ENCODE measurements at places on chromosomes 5 and 9. TPM values are rescaled to one million over a fixed set of nuclear protein-coding genes. Genes with fewer than 3 reads are reported as not detected.
A peak's percentile ranks its signal among the peaks of the same experiment; 100 is the strongest.

GRCh38 chr5:125181159-125181558 is 434.7 kb upstream of the ZNF608 start:
- DNase-seq: no peak
- H3K27me3 ChIP-seq: no peaks in the 10 kb centered on the region
- H3K4me1 ChIP-seq: no peaks in the 10 kb centered on the region
- no peak overlapping the region for H3K4me3 ChIP-seq
- no peak overlapping the region for H3K27ac ChIP-seq

The CTXN3 gene
- total RNA-seq: not detected

DNA sequence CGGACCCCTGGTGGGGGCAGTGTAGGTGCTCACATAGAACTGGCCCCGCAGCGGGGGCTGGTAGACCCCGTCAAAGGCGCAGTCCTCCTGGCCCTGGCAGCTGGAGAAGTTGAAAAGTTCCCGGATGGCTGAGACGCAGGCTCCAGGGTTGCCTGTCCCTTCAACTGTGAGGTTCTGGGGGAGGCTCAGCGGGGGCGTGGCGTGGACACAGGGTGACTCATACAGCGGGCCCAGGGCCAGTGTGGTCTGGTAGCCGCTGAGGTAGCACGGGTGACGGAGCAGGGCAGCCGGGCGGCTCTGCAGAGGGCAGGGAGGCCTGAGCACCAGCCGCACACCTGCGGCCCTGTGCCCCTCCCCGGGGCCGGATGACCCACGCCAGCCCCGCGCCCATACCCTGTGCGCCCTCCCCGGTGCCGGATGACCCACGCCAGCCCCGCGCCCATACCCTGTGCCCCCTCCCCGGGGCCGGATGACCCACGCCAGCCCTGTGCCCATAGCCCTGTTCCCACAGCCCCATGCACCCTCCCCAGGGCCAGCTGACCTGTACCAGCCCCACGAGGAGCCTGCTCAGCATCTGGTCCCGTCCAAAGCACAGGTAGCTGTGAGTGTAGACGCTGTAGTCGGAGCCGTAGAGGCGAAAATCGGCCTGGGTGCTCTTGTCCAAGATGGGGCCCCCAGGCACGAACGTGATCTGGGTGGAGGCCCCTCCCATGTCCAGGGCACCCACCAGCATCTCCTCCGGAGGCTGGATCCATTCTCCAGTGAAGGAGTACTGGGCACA is 5.0 kb downstream of the ENTPD8 start:
- no peaks in the 10 kb centered on the region for H3K27me3 ChIP-seq
- peaks cover 7% of the 10 kb centered on the region for H3K4me1 ChIP-seq
- DNase-seq: peak; percentile 72
- H3K27ac ChIP-seq: no peak overlapping the region
- H3K36me3 ChIP-seq: no peaks in the 10 kb centered on the region
- peak overlapping the region; percentile 5 for H3K4me3 ChIP-seq

DNA sequence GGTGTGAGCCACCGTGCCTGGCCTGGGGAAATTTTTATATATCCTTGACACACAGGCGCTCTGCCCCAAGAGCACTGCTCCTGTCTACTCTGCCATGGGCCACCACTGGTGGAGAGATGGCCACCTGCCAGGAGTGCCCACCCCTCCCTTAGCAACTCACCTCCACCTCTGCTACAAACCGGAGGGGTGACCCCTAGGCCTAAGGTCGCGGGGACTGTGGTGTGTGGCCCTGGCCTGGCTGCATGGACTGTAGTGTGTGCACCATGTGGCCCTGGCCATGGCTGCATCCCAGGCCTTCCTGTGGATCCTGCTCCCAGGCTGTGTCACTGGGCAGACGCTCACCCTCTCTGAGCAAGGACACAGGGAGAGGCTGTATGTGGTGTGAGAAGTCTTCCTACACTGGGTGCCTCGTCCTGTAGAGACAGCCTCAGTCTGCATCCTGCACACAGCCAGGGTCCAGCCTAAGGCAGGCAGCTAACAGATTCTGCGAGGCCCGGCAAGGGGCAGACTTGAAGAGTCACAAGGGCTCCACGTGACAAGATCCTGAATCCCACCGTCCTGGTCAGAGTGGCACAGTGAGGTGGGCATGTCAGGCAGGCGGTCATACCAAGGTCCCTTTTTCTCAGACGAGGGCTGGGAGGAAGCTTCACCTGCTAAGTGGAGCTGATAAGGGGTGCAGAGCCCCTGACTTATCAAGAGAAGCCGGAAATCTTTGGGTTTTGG is 10.3 kb downstream of the NINJ1 start:
- no peaks in the 10 kb centered on the region for H3K27me3 ChIP-seq
- H3K27ac ChIP-seq: no peak overlapping the region
- H3K4me1 ChIP-seq: peaks cover 19% of the 10 kb centered on the region
- no peak for DNase-seq
- no peaks in the 10 kb centered on the region for H3K36me3 ChIP-seq

DNA sequence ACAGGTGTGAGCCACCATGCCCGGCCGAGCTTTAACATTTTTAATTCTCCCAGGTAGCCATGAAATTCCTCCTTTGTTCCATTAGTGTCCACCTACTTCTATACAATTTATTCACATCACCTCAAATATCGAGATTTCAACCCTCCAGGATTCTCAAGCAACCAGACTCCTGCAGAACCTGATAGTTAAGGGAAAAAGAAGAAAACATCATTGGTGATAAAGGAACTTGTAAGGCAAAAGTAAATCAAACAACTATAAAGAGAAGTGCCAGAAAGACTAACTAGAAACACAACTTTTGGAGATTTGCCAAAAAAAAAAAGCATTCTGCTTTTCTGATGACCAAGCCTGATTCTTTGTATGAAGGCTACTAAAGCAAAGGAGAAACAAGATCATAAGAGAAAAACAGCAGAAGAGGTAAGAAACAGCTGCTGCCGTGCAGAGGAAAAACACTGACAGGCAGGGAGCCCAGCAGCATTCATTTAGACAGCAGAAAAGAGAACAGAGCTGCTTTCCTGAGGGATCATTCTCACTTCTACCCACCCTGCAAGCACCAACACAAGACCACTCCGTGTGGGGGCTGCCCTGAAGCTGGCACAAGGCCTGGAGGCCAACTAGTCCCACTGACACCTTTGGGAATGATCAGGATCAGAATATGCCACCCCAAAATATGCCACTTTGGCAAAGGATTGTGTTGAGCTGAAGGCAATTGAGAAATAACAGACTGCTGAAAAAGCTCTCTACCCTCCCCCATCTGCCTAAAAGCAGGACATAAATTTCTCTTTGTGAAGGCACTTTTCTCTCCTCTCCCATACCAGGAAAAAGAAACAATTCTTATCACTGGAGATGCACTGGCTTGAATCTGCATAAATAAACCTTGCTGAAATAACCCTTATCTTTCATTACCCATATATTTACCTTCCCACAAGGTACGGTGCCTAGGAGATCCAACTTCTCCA is 75.1 kb downstream of the ALDH7A1 start:
- no peak overlapping the region for H3K4me3 ChIP-seq
- H3K36me3 ChIP-seq: no peaks in the 10 kb centered on the region
- peaks cover 5% of the 10 kb centered on the region for H3K4me1 ChIP-seq
- H3K27ac ChIP-seq: no peak overlapping the region

DNA sequence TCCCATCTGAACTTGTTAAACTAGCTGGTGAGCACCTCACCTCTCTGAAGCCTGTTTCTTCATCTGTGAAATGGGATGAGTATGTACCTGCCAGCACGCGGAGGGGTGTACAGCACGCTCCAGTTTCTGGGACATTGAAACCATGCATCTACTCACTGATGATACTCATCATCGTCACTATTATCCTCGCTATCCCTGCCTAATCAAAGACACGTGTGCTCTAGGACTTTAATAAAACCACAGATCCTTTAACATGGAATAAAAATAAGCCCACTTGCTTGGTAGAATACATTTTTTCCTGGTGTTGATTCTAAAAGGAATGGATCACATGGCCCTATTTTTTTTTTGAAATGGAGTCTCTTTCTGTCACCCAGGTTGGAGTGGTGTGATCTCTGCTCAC is 37.3 kb upstream of the POMT1 start:
- H3K4me3 ChIP-seq: no peak overlapping the region
- no peak overlapping the region for H3K27ac ChIP-seq
- no peaks in the 10 kb centered on the region for H3K4me1 ChIP-seq
- peaks cover 58% of the 10 kb centered on the region for H3K36me3 ChIP-seq
- no peak for DNase-seq

The C5orf52 gene
- not detected for total RNA-seq

- no peak overlapping the region for H3K4me3 ChIP-seq
- H3K27me3 ChIP-seq: no peaks in the 10 kb centered on the region
- no peaks in the 10 kb centered on the region for H3K4me1 ChIP-seq
- H3K27ac ChIP-seq: no peak overlapping the region
- H3K36me3 ChIP-seq: no peaks in the 10 kb centered on the region
- no peak for DNase-seq
These were observed 118.7 kb downstream of the DIRAS2 start for GRCh38 chr9:90523958-90524357.

The DIPK1B gene
- 23.2 TPM for total RNA-seq

The ESM1 gene
- total RNA-seq: 0.54 TPM
